HS-27A (cell line): ENCODE measurements at places on chromosomes 6 and 20.
A peak's percentile ranks its signal among the peaks of the same experiment; 100 is the strongest.

- DNase-seq: no peak
Observed at GRCh38 chr6:73030791-73031782, 194.2 kb downstream of the KHDC1L start.

DNA sequence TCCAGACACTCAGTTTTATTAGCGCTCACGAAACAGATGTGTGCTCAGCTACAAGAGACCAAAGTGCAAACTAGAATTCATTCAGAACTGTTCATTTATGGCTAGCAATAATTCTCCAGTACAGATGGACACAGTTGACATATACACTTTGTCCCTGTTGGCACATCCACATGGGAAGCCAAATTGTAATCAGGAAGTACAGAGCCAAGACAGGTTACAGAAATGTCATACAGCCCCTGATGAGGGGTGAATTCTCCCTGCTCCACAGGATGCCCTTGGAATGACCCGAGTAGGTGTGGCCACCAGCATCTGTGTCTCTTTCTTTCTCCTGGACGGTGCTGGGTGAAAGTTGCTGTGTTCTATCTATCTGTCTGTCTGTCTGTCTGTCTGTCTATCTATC lies 7.6 kb downstream of the DHX35 start:
- DNase-seq: no peak

GRCh38 chr6:14876778-14877613 lies 368.9 kb upstream of the JARID2 start:
- DNase-seq: peak; percentile 40

DNA sequence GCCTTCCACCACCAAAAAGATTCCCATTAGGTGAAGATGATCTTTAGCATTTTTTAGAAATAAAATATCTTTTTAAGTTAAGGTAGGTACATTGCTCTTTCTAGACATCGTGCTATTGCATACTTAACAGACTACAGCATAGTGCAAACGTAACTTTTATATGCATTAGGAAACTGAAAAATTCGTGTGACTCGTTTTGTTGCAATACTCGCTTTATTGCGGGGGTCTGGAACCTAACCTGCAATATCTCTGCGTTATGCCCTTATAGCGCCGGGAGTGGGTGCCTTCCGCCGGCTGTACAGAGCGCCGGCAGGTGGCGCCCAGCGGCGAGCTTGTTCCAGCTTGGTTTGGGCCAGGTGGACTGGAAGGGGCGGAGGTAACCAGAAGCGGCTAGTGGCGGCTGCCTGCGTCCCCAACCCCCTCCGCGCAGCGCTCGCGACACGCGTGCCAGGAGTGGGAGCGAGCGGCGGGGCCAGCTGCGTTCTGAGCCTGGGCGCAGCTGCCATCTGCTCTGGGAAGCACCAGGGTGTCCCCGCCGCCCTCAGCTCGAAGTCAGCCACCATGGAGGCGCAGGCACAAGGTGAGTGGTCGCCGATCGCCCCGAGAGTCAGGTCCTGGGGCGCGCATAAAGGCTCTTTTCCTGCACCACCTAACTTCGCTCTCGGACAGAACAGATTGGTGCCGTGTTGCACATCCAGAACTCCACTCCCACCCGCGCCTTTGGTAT lies at the start of gene TPD52L1:
TSS of gene TPD52L1 (plus strand) at position 383 of the 727 bp plus-strand sequence. CDS start at position 562, 179 bp downstream.
- peak; percentile 36 for DNase-seq

- DNase-seq: no peak
Observed at GRCh38 chr20:35630636-35631035, 15.0 kb downstream of the SPAG4 start.

- no peak for DNase-seq
Observed at GRCh38 chr20:47792021-47792618, 6.8 kb upstream of the SULF2 start.

- DNase-seq: no peak
Observed at GRCh38 chr6:3455147-3455568, 1.7 kb downstream of the SLC22A23 start.

DNA sequence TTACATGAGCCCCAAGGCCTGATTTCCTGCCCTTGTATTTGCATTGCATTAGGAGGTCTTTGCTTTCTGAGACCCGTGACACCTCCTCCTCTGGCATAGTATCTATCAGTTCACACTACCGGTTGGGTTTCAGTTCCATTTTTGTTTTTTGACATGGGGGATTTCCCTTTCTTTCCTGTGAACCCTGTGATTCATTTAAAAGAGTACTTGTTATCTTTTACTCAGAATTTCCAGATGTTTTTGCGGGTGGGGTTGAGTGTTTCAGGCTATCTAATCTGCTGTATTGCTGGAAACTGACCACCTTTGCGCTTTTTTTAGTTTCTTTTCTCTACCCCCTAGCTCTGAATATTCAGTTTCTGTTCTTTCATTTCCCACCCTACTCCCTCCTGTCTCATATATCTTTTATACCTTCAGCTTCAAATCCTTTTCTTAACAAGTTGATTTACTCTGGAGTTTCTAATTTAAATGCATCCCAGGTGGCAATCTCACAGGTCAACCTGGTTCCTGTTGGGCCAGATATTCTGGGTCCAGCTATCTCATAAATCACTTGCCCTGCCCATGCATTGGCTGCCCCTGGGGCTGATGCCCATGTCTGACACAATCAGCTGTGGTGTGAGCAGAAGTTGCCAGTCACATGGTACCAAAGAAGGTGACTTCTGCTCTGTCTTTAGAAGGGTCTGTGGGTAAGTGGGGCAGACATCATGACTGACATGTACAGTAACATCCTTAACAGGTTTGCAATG lies 14.3 kb upstream of the NCOA3 start:
- no peak for DNase-seq

GRCh38 chr6:36593569-36594028 lies 563 bp upstream of the SRSF3 start:
- DNase-seq: peak; percentile 84

DNA sequence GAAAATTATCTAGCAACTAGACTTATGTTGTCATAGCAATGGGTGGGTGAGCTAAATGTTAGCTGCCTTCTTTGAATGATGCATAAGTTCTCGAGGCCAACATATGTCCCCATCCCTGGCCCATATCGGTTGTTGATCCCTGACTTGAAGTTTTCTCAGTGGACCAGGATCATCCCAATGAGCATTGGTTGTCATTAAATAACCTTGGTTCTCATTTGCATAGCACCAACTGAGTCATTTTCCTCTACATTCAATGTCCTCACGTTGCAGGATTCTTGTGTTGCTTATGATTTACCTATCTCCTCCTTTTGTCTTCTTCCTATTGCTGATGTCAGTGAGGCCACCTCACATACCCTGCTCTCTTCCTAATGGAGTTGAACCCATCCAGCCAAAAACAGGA lies 12.1 kb upstream of the AHCY start:
- no peak for DNase-seq

GRCh38 chr6:13402711-13403110 lies 74.4 kb upstream of the TBC1D7 start:
- DNase-seq: no peak

GRCh38 chr20:59993736-59994430 lies 35.7 kb downstream of the CDH26 start:
- no peak for DNase-seq

GRCh38 chr6:15421945-15422733 lies 176.3 kb downstream of the JARID2 start:
- no peak for DNase-seq

DNA sequence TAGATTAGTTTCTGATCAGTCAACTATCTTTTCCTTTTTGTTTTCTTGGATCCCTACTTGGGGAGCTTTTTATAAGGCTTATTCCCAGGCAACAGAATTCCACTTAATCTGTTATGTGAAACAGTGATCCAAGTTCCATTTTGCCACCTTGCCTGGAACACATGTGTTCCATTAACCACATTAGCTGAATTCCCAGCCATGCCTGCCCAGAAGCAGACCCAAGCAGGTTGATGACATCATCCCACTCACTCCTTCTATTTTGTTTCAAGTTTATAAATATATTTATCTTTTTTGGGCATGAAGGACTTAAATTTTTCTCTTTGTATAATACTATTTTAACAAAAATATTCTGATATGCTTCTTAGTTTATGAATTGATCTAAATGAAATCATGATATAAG lies 587.4 kb downstream of the GRIK2 start:
- DNase-seq: no peak

- DNase-seq: no peak
Observed at GRCh38 chr6:108437821-108438220, 122.9 kb upstream of the FOXO3 start.

DNA sequence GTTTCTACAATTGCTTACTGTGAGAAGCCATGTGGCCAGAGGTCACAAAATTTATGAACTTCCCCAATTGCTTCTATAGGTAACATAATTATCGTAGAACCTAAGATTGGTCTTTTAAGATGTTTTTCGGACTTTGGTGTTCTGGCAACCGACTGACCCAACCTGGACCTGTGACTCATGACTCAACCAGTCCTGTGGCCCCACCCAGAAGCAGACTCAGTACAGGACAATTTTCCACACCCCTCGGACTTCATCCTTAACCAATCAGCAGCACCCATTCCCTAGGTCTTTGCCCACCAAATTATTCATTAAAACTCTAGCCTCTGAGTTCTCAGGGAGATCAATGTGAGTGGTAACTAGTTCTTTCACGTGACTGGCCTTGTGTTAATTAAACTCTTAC lies 26.4 kb upstream of the AKAP12 start:
- no peak for DNase-seq

DNA sequence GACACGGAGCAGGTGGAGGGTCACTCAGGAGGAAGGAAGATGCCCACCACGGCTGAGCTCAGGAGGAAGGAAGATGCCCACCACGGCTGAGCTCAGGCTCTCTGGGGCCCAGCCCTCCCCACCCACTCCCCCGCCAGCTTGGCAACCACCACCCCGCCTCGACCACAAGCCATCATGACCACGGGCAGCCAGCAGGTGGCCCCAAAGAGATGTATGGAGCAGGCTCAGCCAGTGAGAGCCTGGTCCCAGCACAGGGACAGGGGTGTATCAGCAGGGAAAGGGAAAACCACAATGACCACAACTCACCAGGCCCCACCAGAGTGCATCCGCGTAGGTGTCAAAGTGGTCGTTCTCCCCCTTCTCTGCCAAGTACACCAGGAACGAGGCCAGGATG lies 30.4 kb downstream of the KCNQ2 start:
- no peak for DNase-seq

DNA sequence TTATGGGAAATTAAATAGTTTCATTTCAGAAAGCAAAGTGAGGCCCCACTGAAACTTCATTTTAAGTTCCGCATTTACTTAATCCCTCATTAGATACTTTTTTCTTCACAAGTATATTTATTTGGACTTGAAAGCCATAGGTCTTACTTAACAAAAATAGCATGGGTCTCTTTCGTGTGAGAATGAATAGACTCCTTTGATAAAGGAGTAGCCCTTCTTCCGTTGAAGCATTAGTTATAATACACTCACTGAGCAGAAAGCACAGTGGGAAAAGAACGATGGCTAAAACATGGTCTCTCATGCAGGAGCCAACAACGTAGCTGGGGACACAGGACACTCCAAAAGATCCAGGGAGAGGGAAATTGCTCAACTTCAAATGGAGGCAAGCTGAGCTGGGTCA lies 130.4 kb downstream of the SLC23A2 start:
- DNase-seq: no peak

DNA sequence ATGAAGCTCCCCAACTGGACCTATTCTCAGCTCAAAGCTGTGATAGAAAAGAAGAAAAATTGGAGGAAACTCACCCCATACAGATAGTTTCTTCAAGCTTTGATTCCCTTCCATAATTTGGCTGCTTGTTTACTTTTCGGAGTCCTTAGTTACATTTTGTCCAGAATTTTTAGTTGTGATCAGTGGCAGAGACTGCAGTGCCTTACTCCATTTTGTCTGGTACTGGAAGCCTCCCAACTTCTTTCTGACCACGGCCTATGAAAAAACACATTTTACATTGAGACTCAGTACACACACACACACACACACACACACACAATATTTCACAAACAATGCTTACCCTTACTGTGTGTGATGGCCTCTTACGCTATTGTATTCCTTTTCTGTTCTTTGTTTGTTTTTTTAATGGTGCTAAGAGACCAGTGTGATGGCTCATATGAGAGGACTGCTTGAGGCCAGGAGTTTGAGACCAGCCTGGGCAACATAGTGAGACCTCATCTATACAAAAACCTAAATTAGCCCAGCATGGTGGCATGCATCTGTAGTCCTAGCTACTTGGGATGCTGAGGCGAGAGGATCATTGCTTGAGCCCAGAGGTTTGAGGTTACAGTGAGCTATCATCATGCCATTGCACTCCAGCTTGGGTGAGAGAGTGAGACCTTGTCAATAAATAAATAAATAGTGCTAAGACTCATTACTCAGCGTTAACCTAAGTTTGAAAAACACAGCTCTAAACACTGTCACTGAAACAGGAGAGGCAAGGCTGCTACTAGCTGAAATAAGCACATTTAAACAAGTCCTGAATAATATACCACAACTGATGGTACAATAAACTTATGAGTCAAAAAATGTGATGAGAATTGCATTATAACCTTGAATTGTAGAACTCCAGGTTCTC lies 13.8 kb upstream of the RNF8 start:
- no peak for DNase-seq

GRCh38 chr6:93282521-93283031 lies 136.8 kb downstream of the EPHA7 start:
- DNase-seq: no peak

DNA sequence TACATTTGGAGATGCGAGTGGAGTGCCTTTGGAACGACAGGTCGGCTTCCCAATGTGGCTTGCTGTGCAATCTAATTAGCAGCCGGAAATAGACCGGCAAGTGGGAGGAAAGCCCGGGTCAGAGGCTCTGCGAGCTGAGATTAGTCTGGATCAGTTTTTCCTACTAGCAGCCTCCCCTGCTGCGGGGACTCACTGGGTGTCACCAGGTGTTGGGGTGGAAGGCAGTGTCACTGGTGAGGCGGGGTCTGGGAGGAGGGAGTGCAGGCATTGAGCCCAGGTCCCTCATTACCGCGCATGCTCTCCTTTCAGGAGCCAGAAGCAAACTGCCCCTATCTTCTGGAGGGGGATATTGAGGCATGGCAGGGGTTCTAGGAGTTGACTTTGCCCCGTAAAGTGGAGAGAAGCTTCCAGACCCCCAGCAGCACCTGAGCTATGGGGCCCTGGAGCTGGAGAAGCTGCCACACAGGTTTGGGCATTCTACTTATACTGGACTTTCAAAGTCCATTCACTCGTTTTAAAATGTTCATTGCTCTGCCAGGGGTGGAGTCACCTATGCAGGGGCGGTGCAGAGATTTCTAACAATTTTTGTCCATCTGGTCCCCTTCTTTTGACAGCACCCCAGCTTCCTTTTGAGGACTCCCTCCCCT lies 11.0 kb downstream of the SULF2 start:
- no peak for DNase-seq
